ENCODE measurements at places on chromosomes 3 and 15.

- DNase-seq, result no peak
Measured at GRCh38 chr3:131174752-131175151, 148.1 kb downstream of the NEK11 start.

DNA sequence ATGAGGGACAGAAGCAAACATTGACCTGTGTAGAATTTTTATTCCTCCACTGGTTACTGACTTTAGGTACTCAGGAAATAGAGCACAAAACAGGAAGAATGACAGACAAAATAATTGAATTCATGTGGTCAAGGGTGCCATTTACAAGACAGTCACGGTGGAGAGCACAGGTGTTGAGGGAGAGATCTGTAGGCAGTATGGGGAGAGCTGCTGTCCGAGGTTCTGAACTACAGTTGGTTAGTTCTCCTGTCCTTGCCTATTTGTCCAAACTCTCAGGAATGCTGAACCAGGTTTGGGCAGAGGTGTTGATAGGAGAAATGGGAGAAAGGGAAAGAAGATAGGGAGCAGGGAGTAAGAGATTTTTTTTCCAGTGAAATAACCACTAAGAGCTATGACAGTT is 178.5 kb upstream of the ZBTB20 start:
- DNase-seq, result no peak

GRCh38 chr3:25412269-25412668 is 15.8 kb upstream of the RARB start:
- DNase-seq, result no peak

- DNase-seq, result no peak
Measured at GRCh38 chr3:154223519-154223918, 100.8 kb downstream of the DHX36 start.

GRCh38 chr15:94855409-94856266 is 624.3 kb downstream of the MCTP2 start:
- no peak for DNase-seq

DNA sequence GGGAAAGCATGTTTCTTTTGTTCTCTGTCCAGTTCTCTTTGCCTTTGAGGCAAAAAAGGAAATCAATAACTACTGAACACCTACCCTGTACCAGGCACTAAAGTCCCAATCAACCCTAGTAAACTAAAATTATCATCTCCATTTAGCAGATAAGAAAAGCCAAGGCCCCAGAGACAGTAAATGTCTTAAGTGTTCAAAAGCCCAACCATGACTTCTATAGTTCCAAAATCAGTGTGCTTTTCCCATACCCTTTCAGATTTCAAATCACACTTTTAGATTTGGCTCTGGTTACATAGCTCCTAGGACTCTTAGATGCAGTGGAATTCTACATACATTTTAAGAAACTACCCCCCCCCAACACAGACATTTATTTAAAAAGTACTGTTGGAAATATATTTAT is 63.5 kb downstream of the UACA start:
- no peak for DNase-seq

DNA sequence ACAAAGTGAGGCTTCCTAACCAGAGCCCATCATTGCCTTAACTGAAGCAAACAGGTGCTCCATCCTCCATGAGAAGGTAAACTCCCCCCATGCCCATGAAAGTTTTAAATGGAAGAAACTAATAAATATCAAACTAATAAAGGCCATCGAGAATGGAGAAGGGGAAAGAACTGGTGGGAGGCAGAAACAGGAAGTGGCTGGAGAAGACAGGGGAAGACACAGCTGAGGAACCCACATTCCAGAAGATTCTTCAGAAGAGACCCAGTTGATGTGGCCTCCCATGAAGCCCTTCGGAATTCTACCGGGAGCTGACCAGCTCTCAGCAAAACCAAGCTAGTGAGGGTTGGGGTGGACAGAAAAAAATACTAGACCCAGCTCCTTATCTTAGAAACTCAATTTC is 41.6 kb downstream of the SH3BP5 start:
- no peak for DNase-seq

- no peak for DNase-seq
Measured at GRCh38 chr3:32454731-32455608, 47.7 kb downstream of the CMTM6 start.

DNA sequence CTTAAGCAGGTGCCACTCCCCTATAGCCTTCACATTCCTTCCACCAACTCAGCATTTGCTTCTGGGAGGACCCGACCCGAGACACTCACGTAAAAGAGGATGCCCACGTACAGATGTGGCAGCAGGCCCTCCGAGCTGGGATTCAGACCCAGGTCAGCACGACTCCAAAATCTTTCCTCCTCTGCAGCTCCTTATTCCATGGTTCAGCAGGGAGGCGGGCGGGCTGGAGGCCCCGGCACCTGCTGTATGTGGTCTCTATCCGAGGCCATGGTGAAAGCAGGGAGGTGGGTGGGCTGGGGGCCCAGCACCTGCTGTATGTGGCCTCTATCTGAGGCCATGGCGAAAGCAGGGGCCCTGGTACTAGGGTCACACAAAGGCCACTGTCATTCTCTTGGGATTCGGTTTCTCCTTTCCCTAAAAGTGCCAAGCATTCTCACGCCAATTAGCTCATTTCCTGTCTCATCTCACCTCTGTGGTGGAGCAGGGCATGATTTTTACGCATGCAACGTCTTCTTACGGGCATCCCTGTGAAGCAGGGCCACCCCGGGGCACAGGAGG is 5.9 kb upstream of the MUC4 start:
- DNase-seq, result no peak

GRCh38 chr3:135240426-135240825 is 445.4 kb downstream of the EPHB1 start:
- no peak for DNase-seq

GRCh38 chr15:61527836-61528580 is 298.9 kb upstream of the RORA start:
- DNase-seq, result no peak

GRCh38 chr3:25468866-25469319 is 40.8 kb downstream of the RARB start:
- no peak for DNase-seq

GRCh38 chr3:171420667-171421066 is 39.5 kb downstream of the TNIK start:
- DNase-seq, result no peak

- peak; percentile 78 for DNase-seq
Measured at GRCh38 chr3:183437666-183438564, 9.5 kb upstream of the MCF2L2 start.

DNA sequence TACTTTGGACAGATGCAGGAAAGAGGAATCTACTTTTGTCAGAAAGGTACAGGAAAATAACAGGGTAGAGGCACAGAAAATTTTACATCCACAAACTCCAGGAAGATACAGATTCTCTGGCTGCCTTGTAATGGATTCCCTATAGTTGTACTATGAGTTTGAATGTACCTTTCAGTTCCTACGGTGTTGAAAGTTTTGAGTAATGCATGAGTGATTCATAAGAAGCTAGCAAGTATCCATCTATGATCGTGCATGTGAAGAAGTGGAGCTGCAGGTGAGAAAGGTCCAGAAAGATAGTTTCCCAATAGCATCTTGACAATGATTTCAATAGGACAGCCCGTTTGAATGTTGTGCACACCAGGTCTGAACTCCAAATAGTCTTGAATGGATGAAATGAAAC is 786.5 kb upstream of the ROBO1 start:
- no peak for DNase-seq

DNA sequence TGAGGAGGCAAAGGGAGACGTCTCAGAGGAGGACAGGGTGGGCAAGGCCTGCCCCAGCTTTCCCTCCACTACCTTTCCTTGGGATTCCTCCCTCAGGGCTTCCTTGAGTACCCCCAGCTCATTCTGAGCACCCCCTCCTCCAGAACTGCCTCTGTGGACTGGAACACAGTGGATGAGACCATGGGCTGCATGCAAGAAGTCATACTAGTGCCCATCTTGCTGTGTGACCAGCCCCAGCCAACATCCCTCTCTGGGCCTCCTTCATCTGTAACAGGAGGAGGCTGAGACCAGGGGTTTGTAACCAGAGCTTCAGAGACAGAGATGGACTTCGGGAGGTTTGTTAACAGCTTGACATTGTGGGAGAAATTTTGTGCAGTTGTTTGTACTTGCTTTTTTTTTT is 25.6 kb downstream of the FEM1B start:
- no peak for DNase-seq

- no peak for DNase-seq
Measured at GRCh38 chr3:167852216-167852615, 116.7 kb downstream of the SERPINI1 start.

DNA sequence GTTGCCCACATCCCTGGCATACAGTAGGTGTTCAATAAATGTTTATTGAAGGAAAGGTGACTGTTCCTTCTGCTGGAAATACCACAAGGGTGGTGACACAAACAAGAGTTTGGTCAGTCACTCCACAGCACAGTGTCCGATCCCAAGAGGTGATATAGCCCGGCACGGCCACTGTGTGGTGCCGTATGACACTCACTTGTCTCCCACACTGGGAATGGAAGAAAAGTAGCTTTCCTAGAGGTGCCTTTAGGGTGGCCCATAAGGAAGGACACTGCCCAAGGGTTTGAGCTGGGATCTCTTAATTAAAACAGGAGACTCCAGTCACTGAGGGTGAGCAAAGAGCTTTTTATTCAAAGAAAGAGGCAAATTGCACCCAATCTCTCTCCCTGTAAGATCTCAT is 40.5 kb downstream of the TGM4 start:
- DNase-seq, result no peak

DNA sequence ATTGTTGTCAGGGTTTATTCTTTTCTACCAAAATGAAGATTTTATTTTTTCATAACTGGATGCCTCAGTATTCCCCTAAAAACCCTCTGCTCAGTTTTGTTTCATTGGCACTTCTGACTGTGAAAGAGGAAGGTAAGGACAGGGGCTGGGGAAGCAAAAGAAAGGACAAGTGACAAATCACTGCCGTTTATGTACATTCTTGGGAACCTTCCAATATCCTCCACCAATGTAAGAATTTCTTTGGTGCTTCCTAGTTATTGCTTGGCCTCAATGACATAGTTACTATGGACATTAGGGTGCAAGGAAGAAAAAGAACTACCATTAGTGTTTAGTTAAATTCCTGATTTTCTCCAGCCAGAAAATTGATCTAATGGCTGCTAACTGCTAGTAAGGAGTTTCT is 131.0 kb upstream of the C15orf61 start:
- DNase-seq, result no peak

DNA sequence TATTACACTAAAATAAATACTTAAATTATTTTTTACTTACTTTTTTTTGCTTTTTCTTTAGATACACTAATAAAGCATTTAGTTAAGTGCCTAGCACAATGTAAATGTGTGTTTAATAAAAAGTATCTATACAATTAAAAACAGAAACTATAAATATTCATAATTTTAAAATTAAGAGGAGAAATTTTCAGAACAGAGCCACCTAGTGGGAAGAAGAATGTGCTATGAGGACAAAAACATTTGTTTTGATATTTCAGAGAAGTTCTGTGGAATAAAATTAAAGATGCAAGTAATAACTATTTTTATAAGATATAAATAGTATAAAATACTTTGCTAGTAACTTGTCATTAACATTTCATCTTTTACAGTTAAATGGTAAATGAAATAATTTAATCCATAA is 33.6 kb upstream of the PLSCR5 start:
- DNase-seq, result no peak

- DNase-seq, result no peak
Measured at GRCh38 chr3:182388506-182388905, 404.8 kb upstream of the ATP11B start.

GRCh38 chr3:148042663-148043445 is 633.7 kb downstream of the ZIC1 start:
- no peak for DNase-seq

DNA sequence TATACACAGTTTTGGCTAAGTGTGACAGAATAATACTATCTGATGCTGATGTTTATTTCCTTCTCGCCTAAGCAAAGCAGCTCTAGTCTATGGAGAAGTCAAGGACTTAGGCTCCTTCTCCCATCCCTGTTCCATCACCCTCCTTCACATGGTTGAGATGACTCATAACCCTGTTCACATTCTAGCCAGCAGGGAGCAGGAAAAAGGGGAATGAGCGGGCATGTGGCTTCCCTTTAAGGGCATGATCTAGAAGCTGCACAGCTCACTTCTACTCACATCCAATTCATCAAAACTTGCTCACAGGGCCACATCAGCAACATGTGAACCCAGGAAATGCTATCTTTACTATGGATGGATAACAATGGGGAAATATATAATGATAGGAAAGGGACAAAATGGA is 40.9 kb downstream of the CBLB start:
- no peak for DNase-seq

- no peak for DNase-seq
Measured at GRCh38 chr3:157069406-157069805, 90.5 kb downstream of the CCNL1 start.

- DNase-seq, result no peak
Measured at GRCh38 chr3:172629470-172629869, 81.4 kb downstream of the NCEH1 start.

GRCh38 chr15:83207009-83207659 is 489 bp downstream of the HDGFL3 start:
- DNase-seq, result no peak

DNA sequence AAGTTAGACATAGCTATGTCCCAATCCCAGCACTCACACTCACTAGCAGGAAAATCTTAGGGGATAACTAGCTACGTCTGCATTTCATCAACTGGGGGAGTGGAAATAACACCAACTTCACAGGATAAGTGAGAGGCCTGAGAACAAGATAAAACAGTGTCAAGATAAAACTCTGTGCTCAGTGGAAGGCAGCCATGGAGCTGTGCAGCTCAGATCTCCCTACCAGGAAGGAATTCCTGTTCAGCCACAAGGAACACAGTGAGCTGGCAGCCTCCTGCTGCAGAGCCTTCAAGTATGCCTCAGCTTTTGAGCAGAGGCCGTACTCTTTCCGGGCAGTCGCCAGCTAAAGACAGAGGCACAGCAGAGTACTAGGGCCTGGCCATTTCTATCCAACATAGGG is 115.8 kb upstream of the TOPAZ1 start:
- no peak for DNase-seq

- DNase-seq, result no peak
Measured at GRCh38 chr3:30605706-30606300, 598 bp upstream of the TGFBR2 start.

- DNase-seq, result no peak
Measured at GRCh38 chr3:177561365-177561764, 364.1 kb upstream of the TBL1XR1 start.

DNA sequence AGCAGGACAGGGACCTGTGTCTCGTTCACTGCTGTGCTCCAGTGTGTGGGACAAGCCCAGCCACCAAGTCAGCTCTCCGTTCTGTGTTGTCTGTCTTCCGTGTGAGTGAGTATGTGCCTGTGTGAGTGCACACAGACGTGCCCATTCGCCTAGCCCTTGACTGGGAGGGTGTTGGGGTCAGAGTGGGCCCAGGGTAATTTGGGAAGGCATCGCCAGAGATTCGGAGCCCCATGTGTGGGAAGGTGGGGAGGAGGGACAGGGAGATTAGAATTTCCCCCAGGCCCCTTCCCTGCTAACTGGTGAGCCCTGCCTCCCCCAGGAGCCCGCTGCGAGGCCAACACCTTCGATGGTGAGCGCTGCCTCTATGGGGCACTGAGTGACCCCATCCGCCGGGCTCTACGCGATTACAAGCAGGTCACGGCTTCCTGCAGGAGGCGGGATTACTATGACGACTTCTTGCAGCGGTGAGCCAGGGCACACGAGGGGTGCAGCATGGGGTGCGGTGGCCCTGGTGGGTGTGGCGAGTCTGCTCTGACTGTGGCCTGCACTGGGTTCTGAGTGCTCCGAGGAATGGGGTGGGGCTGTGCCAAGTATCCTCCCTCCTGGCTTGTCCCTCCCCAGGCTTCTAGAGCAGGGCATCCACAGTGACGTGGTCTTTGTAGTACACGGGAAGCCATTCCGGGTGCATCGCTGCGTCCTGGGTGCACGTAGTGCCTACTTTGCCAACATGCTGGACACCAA is 3.1 kb downstream of the ABTB1 start:
- no peak for DNase-seq

- no peak for DNase-seq
Measured at GRCh38 chr3:25463836-25464418, 35.9 kb downstream of the RARB start.
